Stimulated activated CD8-positive, alpha-beta memory T cell treated with anti-CD3 and anti-CD28 coated beads, Interleukin-4, amount 100 ng/mL, for 1 hour (primary cell): ENCODE measurements at places on chromosomes 1 and 21.

DNA sequence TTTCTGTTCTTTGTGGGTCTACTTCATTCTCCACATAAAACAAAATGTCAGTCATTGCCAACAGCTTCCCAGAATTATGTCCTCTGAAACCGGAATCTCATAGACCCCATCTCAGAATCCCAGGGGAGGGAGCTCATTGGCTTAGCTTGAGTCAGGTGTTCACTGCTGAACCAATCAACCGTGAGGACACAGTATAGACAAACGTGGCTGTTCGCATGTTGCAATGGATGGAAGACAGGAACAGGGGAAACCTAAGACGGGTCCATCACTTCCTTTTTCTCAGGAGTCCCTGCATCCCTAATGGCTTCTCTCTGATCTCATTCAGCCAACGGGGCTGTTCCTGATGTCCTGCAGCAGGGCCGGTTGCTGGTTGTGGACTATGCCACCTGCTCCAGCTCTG is 9.1 kb downstream of the CELA2A start:
- DNase-seq, result no peak

DNA sequence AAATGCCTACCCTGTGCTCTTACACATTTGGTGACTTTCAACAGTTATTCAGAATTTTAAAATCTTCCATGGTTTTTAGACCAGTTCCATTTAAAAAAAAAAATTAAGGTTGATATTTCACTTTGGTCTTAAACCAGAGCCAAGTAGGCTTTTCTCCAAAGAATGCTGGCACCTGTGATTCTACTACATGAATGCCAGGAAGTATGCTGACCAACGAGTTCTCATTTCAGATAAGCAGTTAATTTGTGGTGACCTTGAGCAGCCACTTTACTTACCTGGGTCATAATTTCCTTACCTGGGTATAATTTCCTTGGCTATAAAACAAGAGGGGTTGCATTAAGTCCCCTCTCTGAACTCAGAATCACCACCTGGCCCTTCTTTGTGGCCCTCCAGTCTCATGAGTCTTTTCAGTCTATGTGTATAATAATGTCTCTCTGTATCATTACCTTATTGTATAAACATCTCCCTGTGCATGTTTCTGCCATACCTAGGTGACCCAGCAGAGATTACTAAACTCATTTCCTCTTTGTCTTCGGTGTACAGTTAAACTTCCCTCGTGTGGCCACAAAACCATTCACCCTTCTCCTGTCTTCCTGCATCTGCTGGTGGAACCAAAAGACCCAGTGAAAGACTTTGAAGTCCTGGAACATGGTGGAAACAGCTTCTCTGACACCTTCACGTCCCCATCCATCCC is 139.1 kb upstream of the DPT start:
- no peak for DNase-seq

- no peak for DNase-seq
These were observed 179.3 kb downstream of the OMA1 start for GRCh38 chr1:58367217-58367616.

- no peak for DNase-seq
These were observed 5.3 kb upstream of the ADAMTS5 start for GRCh38 chr21:26972192-26972591.

GRCh38 chr1:156346636-156347035 is 8.3 kb downstream of the TSACC start:
- DNase-seq, result no peak

- DNase-seq, result no peak
These were observed 28.7 kb upstream of the GNG12 start for GRCh38 chr1:67861856-67862516.

DNA sequence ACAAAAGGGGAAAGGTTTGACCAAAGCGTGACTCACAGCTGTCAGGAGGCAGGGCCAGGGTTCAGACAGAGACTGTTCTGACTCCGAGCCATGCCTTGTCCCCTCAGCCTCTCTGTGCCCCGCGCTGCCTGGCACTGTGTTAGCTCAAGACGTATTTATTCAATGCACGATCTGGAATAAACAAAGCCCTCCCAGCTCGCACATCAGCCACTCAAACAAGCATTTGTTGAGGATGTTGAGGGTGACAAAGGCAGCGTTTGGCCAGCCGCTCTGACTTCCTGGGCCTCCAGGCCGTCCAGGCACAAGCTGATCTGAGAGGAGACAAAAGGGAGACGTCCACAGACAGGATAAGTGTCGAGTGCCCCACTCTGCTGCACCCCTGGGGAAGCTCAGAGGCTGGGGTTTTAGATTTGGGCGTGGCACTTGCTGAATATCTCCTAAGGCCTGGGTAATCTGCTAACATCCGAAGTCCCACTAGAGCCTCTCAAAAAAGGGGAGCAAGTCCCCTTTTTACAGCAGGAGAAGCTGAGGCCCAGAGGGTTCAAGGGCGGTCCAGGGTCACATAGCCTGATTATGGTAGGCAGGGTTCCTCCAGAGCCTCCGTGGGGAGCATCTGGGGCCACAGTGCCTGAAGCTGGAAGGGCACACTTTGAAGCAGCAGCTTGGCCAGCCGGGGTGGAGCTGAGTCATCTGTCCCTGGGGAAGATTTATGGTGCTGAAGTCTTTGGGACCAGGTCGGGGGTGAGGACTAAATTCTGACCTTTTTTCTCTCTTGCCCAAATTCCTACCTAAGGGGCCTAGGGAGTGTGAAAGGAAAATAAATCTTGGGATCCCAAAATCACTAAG is 95.9 kb downstream of the SPSB1 start:
- no peak for DNase-seq

DNA sequence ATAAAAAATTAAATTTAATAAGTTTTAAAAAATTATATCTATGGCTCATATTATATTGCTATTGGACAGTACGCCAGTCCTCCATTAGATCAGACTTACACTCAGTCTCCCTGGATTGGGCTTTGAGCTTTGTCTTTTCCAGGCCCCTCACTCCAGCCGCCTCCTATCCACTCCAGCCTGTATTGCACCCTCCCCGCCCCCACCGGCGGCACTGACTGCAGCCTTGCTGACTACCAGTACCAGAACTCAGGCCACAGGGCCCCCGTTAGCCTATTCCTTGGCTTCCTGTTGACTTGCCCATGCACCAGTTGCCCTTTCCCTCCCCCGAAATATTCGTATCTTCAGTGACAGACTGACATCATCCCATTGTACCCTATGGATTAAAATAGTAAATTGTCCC is 127.9 kb downstream of the CSMD2 start:
- DNase-seq, result no peak

DNA sequence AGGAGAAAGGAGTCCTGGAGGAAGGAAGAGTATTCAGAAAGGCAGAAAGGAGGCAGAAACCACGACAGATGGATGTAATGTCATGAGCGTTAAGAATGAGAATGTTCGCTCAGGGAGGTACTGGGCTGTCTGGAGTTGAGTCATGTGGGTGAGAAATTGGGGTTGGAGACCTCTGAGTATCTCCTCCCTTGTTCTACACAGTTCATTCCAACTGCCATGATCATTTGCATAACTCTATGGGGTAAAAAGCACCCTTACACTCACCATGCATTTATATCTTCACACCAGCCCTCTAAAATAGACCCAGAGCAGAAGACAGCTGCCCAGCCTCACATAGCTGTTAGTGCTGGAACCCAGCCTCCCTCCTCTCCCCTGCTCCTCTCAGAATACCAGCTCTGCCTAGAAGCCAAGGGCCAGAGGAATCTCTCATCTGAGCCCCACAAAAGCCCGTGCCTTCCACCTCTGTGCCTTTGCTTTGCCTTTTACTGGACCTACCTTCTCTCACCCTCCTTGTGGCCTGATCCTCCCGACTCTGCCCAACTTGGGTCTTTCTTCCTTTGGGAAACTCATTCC is 85.2 kb downstream of the BEND5 start:
- DNase-seq, result no peak

- DNase-seq, result no peak
These were observed 143.8 kb downstream of the DAB1 start for GRCh38 chr1:57279909-57280666.

DNA sequence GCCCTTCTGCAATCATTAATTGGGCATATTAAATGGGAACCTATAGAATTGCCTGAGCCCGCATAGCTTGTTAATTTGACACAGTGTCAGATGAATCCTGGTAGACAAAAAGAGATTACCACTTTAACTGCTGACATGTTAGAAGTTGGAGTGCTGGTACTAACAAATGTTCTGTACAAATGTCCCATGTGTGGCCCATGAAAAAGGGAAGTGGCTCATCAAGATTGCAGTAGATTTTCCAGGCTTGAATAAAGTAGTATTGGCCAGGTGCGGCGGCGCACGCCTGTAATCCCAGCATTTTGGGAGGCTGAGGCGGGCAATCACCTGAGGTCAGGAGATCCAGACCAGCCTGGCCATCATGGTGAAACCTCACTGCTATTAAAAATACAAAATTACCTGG is 45.6 kb downstream of the GNPAT start:
- no peak for DNase-seq

DNA sequence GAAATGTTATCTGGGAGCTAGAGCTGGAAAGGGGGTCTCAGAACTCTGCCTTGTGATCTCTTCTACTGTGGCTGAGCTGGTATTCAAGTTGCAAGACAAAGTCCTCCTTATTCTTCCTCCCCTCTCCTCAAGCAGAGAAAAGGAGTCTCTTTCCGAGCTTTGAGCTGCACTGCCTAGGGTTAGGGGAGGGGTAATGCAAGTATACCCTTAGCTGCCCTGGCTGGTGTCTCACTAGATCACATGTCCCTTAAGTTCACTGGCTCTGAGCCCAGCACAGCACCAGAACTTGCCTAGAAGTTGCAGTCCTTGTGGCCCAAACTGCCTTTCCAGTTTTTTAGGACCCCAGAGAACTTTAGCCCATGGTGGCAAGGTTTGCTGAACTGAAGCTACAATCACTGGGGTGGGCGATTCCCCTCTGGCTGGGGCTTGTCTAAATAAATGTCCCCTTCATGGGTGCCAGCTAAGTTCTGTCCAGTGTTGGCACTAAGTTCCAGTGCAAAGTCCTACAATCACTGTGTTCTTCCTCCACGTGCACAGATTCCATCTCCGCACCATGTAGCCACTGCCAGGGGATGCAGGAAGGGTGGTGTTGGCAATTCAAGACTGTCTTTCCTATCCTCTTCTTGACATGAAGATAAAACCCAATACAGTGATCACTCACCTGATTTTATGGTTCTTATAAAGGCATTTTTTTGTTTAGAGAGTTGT is 22.7 kb upstream of the CHIA start:
- no peak for DNase-seq

DNA sequence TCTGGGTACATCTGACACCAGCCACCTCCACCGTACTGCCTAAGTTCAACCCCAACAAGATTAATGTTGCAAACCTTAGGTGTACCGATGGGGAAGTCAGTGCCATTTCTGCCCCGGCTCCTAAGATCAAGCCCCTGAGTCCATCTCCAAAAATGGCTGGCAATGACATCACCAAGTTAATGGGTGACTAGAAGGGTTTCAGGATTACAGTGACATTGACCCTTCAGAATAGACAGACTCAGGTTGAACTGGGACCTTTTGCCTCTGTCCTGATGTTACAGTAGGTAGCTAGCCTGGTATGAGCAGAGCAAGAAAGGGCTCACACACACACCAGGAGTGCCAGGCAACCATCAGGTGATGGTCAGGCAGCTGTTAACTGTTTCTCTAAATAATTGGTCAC is 21.7 kb upstream of the ZMYM6 start:
- DNase-seq, result no peak

GRCh38 chr1:221979444-221980032 is 237.6 kb upstream of the DUSP10 start:
- DNase-seq, result no peak

GRCh38 chr1:100750005-100750885 is 30.7 kb downstream of the VCAM1 start:
- DNase-seq, result no peak
